Suppressor macrophage treated with lipopolysaccharide for 4 hours (primary cell): ENCODE measurements at places on chromosomes 12 and 14.

- peak; percentile 46 for DNase-seq
These were observed 22.6 kb downstream of the SUDS3 start for GRCh38 chr12:118398940-118399339.

DNA sequence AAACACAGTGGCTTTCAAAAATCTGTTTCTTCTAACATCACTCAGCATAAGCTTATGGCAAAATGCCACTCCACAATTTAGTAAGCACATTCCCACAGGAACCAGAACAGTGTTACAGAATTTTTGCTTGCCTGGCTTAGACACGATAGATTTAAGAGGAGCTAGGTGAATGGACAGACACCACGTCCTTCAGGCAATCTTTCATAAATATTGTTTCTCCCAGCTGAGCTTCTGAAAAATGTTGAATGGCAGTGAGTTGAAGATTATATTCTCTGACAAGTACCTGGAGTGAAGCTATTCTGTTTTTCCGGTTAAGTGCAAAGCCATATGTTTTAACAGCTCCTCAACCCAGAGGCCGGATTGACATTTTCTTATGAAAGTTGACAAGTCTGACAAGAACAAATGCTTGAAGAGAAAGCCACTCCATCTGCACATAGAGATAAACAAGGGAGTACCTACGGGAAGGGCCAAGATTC is 102.0 kb downstream of the FSCB start:
- no peak for DNase-seq

GRCh38 chr12:27005495-27005894 is 8.7 kb downstream of the TM7SF3 start:
- no peak for DNase-seq

DNA sequence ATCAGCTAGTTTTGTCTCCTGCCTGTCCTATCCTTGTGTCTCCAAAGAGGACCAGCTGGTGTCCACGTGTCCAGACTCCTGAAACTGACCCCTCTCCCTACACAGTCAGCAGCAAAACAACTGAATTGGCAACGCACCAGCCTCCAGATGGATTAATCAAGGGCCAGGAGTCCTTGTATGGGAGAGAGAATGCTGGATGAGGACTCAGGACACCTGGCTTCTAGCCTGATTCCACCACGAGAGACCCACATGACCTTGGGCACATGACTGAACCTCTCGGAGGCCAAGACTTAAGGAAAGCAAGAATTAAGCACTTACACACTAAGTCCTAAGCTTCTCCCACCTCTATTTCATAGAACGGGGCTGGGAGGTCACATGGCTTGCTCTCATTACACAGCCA is 60.4 kb upstream of the CMKLR1 start:
- DNase-seq = no peak

GRCh38 chr14:25622763-25623162 is 572.8 kb upstream of the STXBP6 start:
- no peak for DNase-seq

GRCh38 chr12:92927055-92927435 is 2.0 kb downstream of the EEA1 start:
- peak; percentile 87 for DNase-seq

DNA sequence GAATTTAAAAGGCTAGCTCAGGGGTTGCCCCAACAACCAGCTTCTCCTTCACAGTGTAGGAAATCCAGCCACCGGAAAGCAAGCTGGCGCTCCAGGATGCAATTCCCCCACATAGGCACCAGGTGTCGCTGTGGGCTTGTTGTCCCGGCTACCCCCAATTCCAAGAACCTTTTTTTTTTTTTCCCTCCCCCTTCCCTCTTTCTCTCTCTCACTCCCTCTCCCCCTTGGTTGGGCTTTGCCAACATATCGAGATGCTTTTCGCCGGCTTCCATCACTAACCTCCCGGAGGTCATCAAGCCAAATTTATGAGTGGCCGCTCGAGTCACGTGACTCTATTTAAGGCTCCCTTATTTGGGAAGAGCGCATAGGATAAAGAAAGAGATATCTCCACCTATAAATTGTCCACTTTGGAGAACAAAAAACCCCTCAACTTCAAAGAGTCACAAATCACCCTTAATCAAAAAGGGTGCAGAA is at the start of gene HOXC5:
TSS of gene HOXC5 (plus strand) at position 424 of the 474 bp plus-strand sequence. CDS start 73 bp downstream, outside the sequence.
- DNase-seq = peak; percentile 69
